Lung microvascular endothelial cell (primary cell): ENCODE measurements at places on chromosomes 5 and 9. TPM values are rescaled to one million over a fixed set of nuclear protein-coding genes. Genes with fewer than 3 reads are reported as not detected.

The PTGR1 gene
- total RNA-seq = 6.5 and 20.7 TPM in 2 replicates

The CDH9 gene
- not detected in 2 replicates for total RNA-seq

The CCDC180 gene
- total RNA-seq = 0.44 and 1.6 TPM in 2 replicates

The TAF1L gene
- under 0.01 TPM in 1 of 2 replicates, not detected in the other for total RNA-seq

DNA sequence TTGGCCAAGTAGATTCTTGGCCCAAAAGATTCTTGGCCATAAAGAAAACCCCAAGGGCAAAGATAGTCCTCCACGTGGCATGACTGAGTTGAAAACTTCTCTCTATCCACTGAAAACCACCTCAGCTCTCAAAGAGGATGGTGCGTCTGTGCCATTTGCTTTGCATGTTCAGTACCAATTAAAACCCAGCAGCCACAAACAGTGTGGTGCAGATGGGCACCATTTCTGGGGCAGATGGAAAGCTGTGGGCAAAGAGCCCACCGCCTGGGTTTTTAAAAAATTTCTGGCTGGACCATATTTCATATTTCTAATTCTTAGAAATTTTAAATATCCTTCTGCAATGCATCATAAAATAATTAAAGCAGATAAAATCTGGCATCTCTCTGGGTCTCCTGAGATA lies 84.5 kb upstream of the PUM3 start:
- DNase-seq = no peak

DNA sequence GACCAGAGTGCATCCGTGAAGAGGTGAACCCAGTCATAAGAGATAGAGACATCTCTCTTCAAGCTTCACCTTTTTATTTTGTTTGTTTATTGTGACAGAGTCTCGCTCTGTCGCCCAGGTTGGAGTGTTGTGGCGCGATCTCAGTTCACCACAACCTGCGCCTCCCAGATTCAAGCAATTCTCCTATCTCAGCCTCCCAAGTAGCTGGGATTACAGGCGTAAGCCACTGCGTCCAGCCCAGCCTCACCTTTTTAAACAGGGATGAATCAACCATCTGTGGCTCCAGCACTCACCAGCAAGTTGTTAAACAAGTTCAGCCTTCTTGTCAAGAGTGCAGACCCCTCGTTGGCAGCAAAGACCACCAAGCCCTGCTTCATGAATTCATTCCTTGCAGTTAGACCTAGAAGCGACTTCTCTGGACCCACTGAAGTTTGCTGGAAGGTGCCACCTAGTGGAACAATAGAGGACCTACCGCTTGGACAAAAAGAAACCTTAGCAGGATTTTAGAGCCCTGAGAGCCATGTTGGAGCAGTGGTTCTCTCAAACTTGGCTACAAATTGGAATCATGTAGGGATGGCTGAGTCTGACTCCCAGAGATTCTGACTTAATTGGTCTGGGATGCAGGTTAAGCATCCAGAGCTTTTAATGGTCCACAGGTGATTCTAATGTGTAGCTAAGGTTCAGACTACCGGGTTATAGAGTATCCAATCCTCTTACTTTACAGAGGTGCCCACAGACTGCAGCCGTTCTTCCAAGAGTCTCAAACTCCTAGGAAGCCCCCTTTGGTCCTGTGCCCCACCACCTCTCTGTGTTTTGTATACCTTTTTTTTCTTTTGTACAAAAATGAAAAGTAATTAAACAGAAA lies 10.5 kb upstream of the GALNT10 start:
- peak; percentile 72 for DNase-seq

DNA sequence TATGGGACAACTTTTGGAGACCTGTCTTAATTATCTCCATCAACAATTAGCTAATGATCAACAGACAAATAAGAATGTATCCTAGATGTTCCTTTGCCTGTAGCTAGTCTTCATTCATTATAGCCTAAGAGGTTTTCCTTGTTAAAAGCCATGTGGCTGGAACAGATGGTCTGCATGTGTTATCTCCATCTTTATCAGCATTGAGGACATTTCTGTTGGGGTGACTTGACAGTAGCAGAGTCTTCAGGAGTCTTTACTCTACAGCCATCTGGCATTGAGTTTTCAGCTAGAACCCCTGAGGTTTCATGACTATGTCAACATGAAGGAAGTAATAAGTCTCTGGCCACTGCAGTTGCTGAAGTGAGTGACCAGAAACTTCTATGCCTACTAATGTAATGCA lies 106.6 kb upstream of the TLE4 start:
- no peak for DNase-seq

DNA sequence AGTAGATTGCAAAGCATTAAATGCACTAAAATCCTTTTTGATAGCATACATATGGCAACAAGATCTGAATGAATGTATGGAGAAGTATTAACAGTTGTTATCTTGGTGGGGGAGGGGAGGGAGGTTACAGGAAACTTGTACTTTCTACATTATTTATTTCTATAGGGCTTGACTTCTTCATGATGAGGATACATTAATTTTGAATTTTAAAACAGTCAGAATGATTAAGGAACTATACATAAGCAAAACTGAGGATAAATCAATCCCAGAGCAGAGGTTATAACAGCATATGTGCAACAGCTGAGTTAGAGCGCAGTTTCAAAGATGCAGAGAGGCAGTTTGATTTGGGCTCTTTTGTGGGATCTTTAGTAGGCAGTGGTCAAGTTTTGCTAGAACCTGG lies 23.9 kb upstream of the SMAD5 start:
- no peak for DNase-seq

DNA sequence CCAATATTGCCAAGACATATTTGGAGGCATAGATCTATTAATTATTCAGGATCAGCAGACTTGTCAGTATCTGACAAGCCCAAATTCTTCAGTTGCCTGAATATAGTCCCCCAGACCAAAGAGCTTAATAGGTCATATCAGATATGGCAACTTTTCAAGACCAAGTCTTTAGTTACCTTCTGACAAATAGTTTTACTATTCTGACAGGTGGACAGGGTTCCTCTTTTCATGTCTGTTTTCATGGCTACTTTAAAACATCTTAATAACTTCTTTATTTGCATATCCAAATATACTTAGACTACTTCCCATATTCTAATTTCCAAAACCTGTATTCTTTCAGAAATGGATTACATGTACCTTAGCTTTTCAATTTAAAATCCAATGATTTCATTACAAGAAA lies 65.4 kb downstream of the AUH start:
- DNase-seq = no peak
